ENCODE measurements at places on chromosomes 5 and 9. TPM values are rescaled to one million over a fixed set of nuclear protein-coding genes. Genes with fewer than 3 reads are reported as not detected.

Gene LHFPL2
- total RNA-seq, result 22.5 TPM

Gene IL33
- 17.7 TPM for total RNA-seq

Gene OR13C5
- not detected for total RNA-seq

Gene VCAN
- total RNA-seq, result 43.5 TPM

Gene PCDHA11
- total RNA-seq, result 2.9 TPM

Gene MED27
- 13.9 TPM for total RNA-seq

- DNase-seq, result no peak
Measured at GRCh38 chr5:31415009-31415923, 116.6 kb downstream of the DROSHA start.

- DNase-seq, result no peak
Measured at GRCh38 chr9:20280330-20280729, 342.0 kb downstream of the MLLT3 start.

- peak; percentile 28 for DNase-seq
Measured at GRCh38 chr9:4298255-4299004, 1.4 kb downstream of the GLIS3 start.

DNA sequence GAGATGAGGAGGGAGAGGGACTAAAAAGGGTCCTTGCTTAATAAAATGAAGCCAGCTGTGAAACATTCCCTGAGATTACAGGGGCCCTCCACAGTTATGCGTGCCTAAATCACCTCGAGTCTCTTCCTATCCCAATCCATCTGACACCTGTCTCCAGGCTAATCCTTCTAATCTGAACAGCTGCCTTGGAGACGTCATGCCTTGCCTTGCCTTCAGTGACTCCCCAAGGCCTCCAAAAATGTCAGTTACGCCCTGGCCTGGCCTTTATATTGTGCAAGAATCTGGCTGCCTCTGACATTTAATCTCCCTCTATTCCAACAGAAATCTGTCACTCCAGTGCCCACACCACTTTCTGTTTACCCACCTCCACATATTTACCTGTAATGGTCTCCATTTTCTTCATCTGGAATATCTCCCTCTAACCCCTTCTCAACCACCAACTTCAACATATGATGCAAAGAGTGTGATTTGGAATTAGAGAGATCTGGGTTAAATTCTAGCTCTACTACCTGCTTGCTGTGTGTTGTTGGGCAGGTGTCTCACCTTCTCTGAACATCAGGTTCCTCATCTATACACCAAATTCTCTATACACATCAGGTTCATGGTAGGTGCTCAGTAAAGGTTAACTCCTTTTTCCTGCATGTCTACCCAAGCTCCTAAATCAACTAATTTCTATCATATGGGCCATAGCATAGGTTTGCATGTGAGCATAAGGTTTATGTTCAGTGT, 57.9 kb downstream of the PTCD2 start:
- DNase-seq, result no peak

GRCh38 chr9:93577975-93578682, 1.7 kb downstream of the PHF2 start:
- no peak for DNase-seq

DNA sequence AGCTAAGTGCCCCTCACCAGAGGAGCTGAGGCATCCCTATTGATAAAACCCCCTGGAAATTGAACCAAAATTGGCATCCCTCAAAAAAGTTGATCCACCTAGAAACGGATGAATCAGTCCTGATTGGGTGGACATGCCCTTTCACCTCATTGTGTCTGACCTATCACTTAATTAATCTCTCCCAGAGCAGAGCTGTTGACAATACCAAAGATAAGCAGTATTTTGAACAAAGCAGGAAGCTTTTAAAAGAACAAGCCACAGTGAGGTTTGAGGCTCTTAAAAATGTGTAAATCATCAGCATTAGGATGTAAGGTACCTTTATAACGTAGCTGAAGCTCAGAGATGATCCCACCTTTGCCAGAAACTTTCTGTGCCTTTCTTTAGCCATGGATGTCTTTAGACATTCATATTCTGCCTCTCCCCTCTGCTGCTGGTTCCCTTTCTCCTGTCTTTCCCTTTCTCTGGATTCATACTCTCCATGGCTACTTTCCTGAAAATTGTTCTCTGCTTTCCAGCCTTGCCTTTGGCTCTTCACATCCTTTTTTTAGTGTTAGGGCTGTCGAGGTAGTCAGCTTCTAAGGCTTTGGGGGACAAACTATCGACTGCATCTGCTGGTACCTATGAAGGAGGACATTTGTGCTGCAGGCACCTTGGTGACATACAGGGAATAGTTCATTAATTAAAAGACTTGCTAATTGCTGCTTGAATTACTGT, 7.8 kb upstream of the LHX2 start:
- no peak for DNase-seq

DNA sequence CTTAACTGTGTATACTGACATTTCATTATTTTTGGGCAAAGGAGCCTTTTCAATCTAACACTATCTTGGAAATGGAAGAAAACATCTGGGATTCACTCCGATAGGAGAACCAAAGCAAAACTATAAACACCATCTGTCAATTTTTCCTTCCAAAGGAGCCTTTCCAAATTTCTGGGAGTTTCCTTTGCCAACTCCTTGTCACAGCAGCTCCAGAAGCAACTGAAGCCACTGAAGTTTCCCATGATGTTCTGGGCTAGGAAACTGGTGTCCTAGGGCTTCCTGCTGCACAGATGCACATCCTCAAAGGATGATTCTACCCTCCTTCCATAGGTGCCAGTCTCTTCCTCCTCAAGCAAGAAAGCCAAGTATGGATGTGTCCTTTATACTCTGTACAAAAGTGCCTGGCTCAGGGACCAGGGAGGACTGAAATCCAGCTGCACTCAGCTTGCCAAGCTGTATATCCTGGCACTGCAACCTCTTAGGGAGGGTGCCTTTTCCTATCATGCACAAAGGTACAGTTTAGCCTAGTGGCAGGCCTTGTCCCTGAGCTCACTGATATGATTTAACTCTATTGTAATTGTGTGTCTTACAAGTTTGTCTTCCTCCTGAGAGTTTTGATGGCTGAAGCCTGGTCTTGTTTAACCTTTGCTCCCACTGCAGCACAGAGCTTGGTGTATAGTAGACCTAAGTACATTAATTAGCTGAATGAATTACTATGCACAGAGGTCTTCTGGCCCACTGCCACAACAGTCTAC, 8.4 kb upstream of the UBAP1 start:
- DNase-seq, result no peak

DNA sequence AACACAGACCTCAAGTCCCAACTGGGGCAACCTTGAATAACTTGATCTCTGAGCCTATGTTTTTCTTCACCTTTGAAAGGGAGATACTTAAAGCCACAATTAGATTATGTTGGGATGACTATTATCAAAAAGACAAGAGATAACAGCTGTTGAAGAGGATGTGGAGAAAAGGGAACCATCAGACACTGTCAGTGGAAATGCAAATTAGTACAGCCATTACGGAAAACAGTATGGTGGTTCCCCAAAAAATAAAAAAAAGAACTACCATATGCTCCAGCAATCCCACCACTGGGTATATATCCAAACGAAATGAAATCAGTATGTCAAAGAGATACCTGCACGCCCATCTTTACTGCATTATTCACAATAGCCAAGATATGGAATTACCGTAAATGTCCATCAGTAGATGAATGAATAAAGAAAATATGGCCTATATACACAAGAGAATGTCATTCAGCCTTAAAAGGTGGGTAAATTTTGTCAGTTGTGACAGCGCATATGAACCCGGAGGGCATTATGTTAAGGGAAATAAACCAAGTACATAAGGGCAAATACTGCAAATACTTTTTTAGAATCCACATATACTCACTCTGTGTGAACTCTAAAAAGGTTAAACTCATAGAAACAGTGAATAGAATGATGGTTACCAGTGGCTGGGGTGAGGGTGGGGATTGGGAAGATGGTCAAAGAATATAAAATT, 12.7 kb downstream of the FAT2 start:
- no peak for DNase-seq

DNA sequence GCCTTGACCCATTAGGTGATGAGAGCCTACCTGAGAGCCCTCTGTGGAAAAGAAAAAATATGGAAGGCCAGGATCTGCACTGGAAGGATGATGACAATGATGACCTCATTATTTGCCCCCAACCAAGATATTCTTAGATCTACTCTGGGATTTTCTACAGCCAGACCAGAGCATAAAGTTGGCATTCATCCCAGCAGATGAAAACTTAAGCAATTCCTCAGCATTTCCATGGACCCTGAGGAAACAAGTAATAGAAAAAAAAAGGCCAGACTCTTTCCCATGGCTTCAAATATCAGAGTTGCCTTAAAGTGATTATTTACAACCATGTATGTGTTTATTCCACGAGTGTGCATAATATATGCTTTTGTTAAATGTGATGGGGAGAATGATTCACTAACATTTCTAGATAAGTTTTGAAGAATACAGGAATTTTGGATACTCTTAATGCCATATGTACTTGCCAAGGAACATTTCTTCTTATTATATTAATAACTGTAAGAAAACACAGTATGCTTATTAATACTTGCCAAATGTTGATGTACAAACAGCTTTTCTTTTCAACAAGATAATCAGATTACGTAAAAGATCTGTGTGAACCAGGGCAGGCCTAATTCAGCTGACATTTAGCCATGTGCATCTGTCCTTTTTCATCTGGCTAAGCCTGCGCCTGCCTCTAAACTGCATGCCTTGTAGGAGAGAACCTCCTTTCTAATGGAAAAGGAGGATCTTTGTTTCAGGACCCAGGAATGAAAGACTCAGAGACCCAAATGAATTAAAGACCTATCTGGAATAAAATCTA, 94.8 kb downstream of the ARRDC3 start:
- peak; percentile 50 for DNase-seq

GRCh38 chr9:127758843-127759242, 19.6 kb downstream of the SH2D3C start:
- no peak for DNase-seq

DNA sequence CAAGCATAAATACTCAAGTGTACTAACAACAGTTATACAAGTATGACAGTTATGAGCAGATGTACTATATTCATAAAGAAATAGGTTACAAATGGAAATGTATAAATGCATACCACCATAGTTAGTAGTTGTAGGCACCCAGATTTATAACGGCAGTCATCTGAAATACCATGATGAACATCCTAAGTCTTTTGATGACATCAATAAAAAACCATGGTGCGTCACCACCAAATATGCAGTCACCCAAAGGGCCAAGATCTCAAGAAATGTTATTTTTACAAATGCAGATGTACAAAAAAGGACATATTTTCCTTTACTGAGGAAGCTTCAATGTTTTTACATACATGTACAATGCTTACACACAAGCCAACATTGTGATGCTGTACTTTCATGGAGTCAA, 70.8 kb upstream of the XPA start:
- no peak for DNase-seq

DNA sequence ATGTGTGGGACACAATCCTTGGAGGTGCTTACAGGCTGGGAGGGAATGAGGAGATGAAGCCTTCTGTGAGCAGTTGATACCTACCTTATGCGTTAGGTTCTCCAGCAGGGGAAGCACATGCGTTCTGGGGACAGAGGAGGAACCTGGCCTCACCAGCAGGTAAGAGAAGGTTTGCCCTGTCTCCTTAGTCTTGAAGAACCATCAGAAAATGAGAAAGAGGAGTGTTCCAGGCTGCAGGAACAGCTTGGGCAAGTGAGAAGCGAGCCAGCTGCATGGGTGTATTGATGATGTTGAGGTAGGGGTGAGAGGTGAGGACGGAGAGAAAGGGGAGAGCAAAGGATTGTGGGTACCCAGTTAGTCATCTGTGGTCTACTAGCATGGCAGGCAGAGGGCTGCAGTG, 156.9 kb upstream of the MVB12B start:
- no peak for DNase-seq

DNA sequence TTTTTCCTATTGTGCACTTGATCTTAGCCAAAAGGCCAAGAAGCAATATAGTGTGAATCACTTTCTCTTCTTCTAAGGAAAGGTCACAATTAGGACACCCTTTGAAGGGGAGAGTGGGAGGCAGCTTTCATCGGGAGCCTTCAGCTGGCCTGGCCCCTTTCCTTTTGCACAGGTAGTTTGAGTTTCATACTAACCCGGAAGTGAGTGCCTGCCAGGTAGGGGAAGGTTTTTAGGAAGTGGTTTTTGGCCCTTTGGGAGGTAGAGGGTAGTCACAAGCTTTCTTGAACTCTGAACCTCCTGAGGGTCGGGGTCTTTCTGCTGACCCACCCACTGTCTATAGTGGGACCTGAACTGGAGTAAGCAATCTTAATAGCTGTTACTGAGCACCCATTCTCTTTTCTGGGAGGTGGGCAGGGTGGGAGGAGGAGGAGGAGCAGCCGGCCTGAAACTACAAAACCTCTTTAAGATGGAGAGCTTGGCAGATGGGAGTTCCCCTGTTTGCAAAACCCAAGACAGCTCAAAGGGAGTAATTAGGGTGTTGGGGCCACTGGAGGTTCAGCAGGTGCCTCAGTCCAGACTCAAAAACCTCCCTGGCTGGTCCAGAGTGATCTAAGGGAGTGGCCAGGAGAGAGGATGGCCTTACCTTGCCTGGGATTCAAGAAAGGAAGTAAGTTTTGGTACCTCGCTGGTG, 6.0 kb downstream of the LARP1 start:
- no peak for DNase-seq

DNA sequence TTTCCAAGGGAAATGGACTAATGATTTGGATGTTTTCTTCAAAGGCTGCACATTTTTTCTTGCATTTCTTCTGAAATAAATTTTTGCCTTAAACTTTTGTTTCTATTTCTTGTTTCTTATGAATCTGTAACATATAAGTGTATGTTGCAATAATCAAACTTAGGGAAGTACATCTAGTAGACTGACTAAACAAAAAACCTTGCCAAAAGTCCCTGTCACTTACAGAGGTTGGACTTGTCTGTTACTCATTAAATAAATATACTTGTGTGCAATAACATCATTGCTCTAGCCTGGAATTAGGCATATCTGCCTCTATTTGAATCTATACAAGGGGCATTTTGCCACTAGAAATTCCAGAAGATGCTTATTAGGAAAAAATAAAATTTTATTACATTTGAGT, 56.6 kb downstream of the C6 start:
- DNase-seq, result no peak

- no peak for DNase-seq
Measured at GRCh38 chr5:141799507-141800167, 78.6 kb downstream of the PCDH1 start.

DNA sequence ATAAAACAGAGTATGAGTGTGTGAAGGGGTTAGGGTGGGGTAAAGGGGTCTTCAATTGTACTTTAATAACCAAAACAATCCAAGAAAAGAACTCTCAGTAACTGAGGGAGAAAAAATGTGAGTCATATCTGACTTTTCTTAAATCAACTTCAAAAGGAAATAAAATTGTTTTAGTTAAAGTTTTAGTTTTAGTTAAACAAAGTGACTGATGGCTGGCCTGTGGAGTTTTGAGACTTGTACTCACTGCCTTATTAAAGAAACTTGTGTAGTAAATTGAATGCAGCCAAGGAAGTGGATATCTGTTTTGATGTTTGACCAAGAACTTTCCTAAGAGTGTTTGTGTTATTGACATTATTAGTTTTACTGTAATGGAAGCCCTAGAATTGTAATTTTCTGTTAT, 2032.6 kb downstream of the MAT2B start:
- DNase-seq, result no peak

DNA sequence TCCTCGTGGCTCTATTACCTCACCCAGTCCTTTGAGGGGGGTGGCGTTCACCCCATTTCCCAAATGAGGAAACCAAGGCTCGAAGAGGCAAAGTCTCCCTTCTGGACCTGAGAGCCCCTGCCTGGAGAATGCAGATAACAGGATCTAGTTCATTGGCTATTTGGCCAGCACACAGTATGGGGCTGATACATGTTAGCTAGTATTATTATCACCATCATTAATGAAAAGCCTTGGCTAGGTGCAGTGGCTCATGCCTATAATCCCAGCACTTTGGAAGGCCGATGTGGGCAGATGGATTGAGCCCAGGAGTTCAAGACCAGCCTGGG, 4.3 kb downstream of the SH3GLB2 start:
- no peak for DNase-seq

GRCh38 chr5:168443533-168443932, 42.7 kb upstream of the RARS1 start:
- no peak for DNase-seq
